ENCODE measurements at places on chromosomes 4 and X.

DNA sequence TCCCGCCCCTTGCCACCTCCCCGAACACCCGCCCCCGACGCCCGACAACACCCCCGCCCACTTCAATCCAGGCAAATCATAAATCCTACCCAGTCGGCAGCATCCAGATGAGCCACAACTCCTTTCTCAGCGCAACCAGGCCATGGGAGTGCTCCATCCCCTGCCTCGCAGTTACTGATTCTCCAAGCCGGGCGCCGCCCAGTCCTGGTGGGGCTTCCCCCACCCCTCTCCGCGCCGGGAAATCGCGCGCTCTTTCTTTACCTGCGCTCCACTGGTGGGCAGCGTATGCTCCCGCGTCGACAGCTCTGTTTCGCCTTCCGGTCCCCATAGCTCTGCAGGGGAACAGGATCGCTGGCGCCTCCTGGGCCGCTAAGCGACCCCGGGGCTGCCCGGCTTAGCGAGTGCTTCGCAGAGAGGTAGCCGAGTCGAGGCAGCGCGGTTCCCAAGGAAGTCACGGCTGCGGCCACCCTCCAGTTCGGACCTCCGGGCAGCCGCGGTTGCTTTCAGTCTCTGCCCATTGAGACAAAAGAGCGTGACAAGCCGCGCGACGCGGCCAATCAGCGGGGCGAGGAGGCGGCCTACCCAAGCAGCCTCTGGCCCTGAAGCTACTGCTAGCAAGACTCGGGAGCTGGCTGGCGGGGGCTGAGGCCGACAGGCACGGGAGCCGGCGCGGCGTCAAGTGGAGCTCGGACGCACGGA lies 43.7 kb upstream of the TMSB15B start:
- DNase-seq, result peak; percentile 17

DNA sequence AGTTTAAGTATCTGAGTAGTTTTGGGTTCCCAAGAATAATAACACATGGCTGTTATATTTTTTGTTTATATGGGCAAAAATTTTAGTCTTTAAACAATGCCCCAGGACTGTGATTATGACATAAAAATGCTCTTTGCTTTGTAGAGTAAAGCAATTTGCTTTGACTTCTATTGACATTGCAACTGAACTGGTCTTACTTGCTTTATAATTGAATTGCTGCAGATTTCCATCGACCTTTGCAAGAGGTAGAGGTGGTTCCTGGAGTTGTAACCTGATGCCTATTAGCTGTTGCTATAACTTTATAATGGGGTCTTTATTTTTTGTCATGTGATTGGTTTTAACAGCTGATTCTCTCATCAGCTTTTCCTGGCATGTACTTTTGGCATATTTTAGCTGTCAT lies 302.9 kb downstream of the ARHGAP10 start:
- DNase-seq, result no peak

DNA sequence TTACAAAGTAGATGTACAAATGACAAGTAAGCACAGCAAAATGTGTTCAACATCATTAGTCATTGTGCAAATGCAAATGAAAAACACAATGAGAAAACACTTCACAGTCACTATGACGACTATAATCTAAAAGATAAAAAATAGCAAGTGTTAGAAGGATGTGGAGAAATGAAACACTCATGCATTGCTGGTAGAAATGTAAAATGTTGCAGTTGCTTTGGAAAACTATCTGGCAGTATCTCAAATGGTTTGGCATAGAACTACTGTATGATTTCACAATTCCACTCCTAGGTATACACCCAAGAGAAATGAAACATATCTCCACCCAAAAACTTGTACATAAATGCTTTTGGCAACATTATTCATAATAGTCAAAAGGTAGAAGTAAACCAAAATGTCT lies 459.7 kb upstream of the TRAM1L1 start:
- DNase-seq, result no peak

DNA sequence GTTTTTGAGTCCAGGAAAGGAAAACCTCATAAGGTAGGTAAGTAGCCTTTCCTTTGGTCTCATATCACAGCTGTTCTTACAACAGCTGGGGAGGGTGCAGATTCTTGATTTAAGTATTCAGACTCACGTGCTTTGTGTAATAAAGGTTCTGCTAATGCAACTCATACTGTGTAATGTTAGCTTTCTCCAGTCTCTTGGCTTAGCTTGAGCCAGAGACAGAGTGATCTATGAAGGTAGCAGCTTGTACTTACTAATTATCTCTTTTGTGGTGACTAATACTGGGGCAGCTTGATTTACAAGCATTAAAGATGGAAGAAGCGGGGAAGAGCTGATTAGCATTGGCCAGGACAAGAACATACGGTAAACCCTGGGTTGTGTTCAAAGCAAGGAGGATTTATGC lies 80.3 kb downstream of the LNX1 start:
- DNase-seq, result no peak

DNA sequence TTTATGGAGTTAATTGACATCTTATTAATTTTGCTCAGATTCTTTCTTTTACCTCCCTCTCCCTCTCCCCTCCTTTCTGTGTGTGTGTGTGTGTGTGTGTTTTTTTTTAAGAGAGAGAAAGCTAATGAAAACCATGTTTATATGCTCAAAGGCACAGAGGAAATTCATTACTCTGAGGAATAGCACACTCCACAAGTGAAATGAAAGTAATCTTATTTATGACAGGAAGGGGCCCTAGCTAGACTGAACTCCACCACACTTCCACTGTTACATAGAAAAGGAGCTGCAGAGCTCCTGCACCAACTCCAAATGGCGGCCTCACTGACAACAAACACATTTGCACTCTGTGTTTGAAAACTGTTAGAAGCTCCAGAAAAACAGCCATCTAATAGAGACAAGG lies 150.6 kb downstream of the RASL11B start:
- DNase-seq, result no peak

DNA sequence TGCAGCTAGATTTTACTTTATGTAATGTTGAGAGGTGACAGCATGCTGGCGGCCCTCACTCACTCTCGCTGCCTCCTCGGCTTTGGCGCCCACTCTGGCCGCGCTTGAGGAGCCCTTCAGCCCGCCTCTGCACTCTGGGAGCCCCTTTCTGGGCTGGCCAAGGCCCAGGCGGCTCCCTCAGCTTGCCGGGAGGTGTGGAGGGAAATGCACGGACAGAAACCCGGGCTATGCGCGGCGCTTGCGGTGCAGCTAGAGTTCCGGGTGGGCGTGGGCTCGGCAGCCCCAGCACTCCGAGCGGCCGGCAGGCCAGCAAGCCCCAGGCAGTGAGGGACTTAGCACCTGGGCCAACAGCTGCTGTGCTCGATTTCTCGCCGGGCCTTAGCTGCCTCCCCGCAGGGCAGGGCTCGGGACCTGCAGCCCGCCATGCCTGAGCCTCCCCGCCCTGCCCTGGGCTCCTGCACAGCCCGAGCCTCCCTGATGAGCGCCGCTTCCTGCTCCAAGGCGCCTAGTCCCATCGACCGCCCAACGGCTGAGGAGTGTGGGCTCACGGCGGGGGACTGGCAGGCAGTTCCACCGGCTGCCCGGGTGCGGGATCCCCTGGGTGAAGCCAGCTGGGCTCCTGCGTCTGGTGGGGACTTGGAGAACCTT lies 128.7 kb downstream of the GASK1B start:
- DNase-seq, result no peak

DNA sequence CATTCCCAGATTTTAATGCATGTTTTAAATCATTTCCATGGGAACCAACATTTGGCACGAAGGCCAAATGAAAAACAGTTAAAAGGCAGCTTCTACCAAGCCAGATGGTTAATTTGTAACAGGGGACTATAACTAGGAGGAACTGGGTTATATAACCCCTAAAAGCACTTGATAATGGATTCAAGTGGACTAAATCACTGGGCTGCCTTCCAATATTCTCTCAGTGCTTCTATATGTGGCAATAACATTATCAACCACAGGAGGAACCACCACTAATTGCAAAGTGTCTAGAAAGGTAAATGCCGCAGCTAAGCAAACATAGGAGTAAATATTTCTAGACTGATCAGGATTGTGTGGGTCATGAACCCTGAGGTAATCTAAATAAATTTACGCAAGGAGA lies 391.5 kb downstream of the UBE2NL start:
- DNase-seq, result no peak

DNA sequence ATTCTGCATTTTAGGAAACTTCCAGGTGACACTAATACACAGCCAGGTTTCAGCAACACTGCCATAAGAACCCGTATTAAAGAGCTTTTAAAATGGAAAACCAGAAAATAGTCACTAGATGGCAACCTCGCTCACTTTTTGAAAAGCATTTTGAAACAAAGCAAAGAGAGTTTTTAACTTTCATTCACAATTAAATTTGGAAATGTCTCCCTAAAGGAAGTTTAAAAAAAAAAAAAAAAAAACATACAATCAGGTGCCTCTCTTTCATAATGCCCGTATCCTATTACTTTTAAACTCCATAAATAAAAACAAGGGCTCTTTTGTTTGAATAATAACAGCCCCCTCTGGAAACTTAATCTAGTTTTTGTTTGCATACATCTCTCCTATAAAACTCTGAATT lies 20.3 kb downstream of the MEPE start:
- no peak for DNase-seq

DNA sequence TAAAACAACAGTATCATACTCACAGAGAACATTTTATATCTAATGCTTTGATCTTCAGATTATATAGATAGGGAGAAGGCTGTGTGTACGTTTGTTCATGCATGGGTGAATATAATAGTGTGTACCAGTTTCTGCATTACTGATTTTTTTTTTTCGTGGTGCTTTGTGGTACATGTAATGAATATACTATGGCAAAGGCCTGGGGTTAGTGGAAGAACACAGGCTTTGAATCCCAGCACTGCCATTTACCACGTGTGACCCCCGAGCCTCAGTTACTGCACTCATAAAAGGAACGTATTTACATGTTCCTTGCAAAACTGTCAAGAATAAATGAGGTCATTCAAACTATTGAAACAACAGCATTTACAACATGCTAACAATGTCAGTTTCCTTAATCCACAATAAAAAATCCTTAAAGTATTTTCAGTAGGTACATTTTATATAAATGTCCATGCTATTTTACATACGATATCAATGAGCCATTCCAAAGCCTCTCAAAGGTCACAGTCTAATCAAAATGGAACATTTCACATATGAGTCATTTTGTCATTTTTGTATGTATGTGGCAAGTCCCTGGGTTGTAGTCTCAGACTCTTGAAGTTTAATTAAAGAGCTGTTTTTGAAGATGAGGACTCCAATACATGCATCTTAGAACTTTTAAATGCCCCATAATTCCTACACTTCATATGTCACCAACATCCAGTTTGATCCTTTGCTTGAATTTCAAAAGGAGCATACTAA lies 242.8 kb downstream of the PPP3CA start:
- no peak for DNase-seq

GRCh38 chr4:81227968-81228367 lies 12.9 kb upstream of the PRKG2 start:
- no peak for DNase-seq

DNA sequence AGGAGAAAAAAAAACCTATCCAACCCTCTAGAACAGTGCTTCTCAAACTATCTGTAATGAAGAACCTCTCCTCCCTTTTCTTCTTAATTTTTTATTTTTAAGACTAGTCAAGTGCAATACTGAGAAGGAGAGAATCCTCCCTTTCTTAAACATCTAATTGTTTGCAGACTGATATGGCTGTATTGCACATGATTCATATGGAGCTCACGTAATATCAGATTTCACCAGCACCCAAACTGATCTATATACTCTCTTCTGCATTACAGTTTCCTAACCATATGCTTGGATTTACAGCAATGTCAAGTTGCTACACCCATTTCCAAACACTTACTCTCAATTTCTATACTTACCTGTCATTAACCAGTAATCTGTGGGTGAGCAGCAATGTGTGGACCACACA lies 9.5 kb downstream of the PRMT9 start:
- no peak for DNase-seq

DNA sequence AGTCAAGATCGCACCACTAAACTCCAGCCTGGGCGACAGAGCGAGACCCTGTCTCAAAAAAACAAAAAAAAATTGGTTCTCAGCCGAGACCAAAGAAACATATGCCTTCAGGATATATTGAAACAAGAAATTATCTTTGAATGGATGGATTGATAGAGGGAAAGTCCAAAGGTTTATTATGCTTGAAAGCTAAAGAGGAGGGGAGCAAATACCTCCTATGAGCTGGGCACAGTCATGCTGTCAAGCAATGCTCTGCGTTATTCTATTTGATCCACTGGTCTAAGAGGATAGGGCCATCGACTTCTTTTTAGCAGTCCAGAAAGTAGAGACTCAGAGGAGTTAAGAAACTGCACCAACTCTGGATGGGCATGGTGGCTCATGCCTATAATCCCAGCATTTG lies 85.9 kb upstream of the SLC34A2 start:
- DNase-seq, result no peak

GRCh38 chrX:38365954-38366353 lies 13.6 kb downstream of the OTC start:
- DNase-seq, result no peak

DNA sequence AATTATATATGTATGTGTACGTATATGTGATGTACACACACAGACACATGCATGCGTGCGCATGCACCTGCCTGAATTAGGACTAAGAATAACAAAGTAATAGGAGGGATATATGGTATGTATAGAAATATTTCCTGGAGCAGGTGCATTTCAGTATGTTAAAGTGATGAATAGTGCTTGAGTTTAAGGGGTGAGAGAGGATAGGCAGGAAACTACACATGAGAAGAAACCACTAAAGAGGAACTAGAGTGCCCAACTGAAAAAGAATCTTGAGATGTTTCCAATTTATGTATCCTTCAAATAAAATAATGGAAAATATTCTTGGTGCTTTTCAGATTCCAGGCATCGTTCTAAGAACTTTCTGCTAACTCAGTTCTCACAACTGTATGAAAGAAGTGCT lies 52.6 kb upstream of the UNC5C start:
- DNase-seq, result no peak

- no peak for DNase-seq
Measured at GRCh38 chrX:44332437-44332836, 11.0 kb downstream of the EFHC2 start.

- no peak for DNase-seq
Measured at GRCh38 chr4:86641516-86642090, 47.5 kb downstream of the PTPN13 start.

GRCh38 chr4:75605928-75606327 lies 24.4 kb downstream of the CDKL2 start:
- no peak for DNase-seq

GRCh38 chr4:184953421-184953945 lies 64.8 kb upstream of the HELT start:
- no peak for DNase-seq

DNA sequence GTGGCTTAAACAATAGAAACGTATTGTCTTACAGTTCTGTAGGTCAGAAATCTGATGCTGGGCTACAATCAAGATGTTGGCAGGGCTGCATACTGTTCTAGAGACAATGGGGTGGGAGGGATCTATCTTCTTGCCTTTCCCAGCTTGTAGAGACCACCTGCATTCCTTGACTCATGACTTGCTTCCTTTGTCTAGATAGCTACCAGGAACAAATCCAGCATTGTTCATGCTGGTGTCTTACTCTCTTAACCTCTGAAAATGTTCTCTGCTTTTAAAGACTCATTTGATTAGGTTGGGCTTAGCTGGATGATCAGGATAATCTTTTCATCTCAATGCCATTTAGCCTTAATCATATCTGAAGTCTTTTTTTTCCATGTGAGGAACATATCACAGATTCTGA lies 169.0 kb downstream of the ZNF330 start:
- DNase-seq, result no peak

Measured in skeletal muscle cell (primary cell).